Stimulated activated CD8-positive, alpha-beta memory T cell treated with anti-CD3 and anti-CD28 coated beads, Interleukin-2, amount 100 ng/mL, for 1 hour (primary cell): ENCODE measurements at places on chromosomes 5 and 9.

DNA sequence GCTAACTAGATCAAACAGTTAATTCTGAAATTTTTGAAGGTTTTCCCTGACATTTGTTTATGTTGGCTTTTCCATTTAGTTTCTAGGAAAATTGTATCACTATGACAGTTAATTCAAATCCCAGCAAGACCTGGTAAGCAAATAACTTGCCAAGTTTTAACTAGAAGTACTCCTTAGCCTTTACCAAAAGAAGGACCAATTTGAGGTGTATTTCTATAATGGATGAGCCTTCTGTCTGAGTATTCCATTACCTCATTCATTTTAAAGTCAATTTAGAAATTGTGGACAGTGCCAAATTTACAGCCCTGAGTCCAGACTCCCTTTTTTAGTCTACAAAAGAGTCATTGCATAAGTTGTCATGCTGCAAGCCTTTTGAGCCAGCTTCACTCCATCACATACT, 687.6 kb downstream of the CETN3 start:
- DNase-seq, result no peak

DNA sequence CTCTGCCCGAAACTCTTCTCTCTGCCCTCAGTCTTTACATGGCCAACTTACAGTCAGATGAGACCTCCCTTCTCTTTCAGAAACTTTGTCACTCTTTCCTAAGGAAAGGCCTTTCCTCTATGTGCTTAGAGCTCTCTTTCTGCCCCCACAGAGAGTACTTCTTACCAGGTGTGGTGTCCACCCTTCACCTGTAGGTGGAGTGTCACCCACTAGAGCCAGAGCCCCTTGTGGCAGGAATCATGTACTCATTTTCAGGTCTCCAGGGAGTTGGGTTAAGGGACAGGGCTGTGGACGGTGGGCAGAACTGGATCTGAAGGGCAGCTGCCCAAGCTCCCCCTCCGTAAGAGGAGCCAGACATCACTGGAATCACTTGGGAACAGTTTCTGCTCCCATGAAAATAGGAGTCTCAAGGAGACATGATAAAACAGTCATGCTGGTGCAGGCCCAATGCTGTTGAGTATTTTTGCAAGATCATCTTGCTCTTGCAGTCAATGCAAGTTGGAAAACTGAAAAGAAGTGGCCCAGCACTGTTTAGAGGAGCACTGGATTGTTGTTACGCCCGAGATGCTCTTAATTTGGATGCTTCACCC, 436.7 kb downstream of the ZSWIM6 start:
- DNase-seq, result no peak

DNA sequence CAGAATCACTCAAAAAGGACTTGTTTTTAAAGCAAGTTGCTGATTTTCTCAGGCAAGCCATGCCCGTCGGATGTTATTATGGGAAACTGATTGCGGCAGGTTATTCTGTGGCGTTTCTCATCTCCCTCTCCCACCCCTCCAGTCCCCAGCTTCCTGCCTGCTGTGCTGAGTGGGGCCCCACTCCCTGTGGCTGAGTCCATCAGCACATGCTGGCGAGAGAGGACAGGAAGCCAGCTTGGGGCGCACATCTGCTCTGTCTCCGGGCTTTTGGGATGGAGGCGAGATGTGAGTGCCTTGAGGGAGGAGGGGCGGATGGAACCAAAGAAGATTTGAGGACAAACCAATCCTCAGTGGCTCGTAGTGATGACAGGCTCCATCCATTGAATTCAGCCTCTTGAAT, 108.0 kb downstream of the DAPK1 start:
- no peak for DNase-seq

DNA sequence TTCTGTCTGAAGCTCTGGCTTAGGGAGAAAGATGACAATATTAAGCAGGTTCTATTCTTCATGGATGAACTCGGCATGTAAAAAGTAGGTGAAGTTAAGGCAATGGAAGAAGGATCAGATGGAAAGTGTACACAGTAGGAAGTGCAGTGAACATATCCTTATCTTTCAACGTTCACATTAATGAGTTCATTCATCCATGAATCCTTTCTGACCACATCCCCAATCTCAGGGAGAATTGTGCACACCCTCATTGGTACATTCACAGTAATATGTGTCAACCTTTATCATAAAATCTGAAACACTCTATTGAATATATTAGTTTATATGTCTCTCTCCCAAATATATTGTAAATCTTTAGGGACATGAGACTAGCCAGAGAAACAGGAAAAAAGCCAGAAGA, 5.5 kb downstream of the GIN1 start:
- DNase-seq, result no peak

- no peak for DNase-seq
Observed at GRCh38 chr5:36691226-36691625, 84.8 kb downstream of the SLC1A3 start.

GRCh38 chr9:36873247-36873875, 160.7 kb downstream of the PAX5 start:
- peak; percentile 7 for DNase-seq

GRCh38 chr9:3908731-3909130, 382.9 kb upstream of the RFX3 start:
- DNase-seq, result no peak

GRCh38 chr9:87443006-87443405, 54.7 kb upstream of the DAPK1 start:
- no peak for DNase-seq

DNA sequence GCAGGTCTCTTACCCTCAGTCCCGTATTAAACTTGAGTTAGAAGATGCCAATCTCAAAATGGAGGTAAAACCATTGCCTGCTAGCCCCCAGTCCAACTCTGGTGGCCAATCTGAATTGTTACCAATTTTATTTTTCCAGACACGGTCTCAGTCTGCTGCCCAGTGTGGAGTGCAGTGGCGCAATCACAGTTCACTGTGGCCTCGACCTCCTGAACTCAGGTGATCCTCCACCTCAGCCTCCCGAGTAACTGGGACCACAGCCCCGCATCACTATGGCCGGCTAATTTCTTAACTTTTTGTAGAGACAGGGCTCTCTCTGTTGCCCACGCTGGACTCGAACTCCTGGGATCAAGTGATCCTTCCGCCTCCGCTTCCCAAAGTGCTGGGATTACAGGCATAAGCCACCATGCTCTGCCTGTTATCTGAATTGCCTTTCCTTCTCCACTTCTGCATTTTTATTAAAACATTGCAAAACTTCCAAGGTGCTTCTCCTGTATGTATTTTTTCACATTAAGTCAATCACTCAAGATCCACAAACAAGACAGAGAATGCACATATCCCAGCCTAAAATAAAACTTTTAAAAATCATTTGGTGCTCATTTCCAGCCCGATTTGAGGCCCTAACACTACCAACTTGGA, 2.3 kb downstream of the FANCC start:
- DNase-seq, result no peak

GRCh38 chr5:103503066-103503465, 59.5 kb downstream of the NUDT12 start:
- DNase-seq, result no peak

DNA sequence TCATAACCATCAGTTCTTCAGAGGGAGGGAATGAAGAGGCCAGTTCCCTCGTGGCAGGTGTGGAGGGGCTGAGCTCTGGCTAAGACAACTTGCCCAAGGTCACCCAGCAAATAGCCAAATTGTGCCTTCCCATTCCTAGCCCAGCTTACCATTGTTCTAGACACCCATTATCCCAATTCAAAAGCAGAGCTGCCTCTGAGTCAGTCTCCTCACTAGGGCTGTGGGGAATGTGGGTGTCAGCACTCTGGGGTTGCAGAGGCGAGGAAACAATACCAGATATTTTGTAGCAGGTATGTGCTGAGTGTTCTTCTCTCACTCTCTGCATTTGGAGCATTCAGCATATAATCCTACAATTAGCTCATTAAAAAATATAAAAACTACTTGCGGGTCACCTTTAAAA, 270.8 kb downstream of the PSAT1 start:
- DNase-seq, result no peak

- no peak for DNase-seq
Observed at GRCh38 chr5:55865831-55866230, 14.7 kb downstream of the IL31RA start.
